ENCODE measurements at places on chromosomes 11 and 22. TPM values are rescaled to one million over a fixed set of nuclear protein-coding genes. Genes with fewer than 3 reads are reported as not detected.

GRCh38 chr11:41283191-41283930, 176.1 kb downstream of the LRRC4C start:
- no peak overlapping the region for H3K4me3 ChIP-seq
- no peak overlapping the region for H3K27ac ChIP-seq
- H3K36me3 ChIP-seq, result no peaks in the 10 kb centered on the region
- H3K27me3 ChIP-seq, result no peaks in the 10 kb centered on the region
- no peak for DNase-seq

- no peak overlapping the region for H3K4me3 ChIP-seq
- H3K27me3 ChIP-seq, result no peaks in the 10 kb centered on the region
- H3K36me3 ChIP-seq, result peaks cover 11% of the 10 kb centered on the region
- no peak overlapping the region for H3K27ac ChIP-seq
- peaks cover 28% of the 10 kb centered on the region for H3K4me1 ChIP-seq
- DNase-seq, result no peak
Observed at GRCh38 chr11:35147235-35147634, 8.3 kb downstream of the CD44 start.

DNA sequence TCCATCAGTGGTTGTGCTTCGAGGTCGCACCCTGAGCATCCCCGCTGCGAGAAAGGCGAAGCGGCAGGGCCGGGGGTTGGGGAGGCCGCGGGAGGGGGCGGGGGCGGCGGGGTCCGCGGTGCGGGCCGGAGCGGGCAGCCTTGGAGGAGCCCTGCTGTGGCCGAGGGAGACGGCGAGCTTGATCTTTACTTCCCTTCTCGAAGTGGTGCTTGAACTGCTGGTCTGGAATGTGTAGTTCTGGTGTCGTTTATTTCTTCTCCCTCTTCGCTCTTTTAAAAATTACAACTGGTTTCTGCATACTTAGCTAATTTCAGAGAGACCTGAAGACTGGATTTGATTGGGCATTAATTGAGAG, 1.1 kb downstream of the APLP2 start:
- peaks cover 14% of the 10 kb centered on the region for H3K27me3 ChIP-seq
- peak overlapping the region; percentile 32 for H3K27ac ChIP-seq
- peaks cover 14% of the 10 kb centered on the region for H3K36me3 ChIP-seq
- peak overlapping the region; percentile 98 for H3K4me3 ChIP-seq

- H3K27me3 ChIP-seq, result peaks cover 5% of the 10 kb centered on the region
- DNase-seq, result peak; percentile 48
- H3K36me3 ChIP-seq, result peaks cover 4% of the 10 kb centered on the region
- H3K4me3 ChIP-seq, result no peak overlapping the region
Observed at GRCh38 chr11:69122630-69123431, 32.9 kb upstream of the SMIM38 start.

GRCh38 chr11:94791216-94791889, 23.2 kb downstream of the AMOTL1 start:
- no peak overlapping the region for H3K4me3 ChIP-seq
- no peaks in the 10 kb centered on the region for H3K27me3 ChIP-seq

DNA sequence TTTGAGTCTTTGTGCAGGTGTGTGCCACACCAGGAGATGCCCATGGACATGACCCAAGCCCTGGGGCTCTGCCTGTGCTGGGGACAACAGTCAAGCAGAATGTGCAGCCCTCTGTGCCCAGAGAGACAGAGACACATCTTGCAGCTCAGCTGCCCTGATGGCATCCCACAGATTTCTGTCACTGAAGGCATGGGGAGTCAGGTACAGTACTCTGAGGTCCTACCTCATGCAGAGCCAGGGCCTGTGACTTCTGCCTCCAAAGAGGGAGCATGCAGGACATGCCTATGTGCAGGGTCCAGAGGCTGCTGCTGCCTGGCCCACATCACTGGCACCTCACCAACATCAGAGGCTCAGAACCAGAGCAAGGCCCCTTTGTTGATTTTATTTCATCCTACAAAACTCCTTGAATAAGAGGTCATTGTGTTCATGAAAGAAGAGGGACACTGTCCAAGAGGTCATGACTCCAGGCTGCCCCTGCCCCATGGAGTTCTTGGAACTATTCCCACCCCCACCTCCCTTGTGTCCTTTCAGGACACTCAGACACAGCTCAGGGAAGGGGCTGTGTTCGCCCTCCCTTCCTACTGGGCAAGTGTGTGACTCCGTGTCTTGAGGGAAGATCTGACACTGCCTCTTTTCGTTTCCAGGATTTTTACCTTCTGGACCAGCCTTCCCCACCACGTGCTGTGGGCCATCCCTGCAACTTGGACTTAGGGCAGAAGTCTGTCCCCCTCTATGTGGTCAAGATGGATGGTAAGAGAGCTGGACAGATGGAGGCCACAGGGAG, 62.3 kb downstream of the BTG4 start:
- peaks cover 18% of the 10 kb centered on the region for H3K4me1 ChIP-seq
- no peak overlapping the region for H3K4me3 ChIP-seq
- DNase-seq, result no peak
- H3K27me3 ChIP-seq, result peaks cover 11% of the 10 kb centered on the region

DNA sequence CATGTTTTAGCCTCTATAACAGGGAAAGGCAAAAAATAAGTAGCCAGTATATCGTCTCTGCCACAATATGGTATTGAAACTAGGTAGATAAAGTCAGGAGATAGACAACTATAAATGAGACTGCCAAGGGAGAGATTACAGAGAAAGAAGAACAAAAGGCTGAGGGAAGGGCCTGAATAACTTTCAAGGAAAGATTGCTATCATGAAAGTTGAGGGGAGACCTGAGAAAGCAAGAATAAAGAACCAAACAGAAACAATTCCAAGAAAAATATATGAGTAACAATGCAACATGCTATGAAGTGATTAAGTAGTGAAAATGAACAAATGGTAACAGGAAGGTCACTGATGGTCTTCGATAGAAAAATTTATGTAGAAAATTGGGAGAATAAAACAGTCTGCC, 690.1 kb downstream of the METTL15 start:
- no peaks in the 10 kb centered on the region for H3K36me3 ChIP-seq
- DNase-seq, result no peak
- peaks cover 2% of the 10 kb centered on the region for H3K27me3 ChIP-seq
- no peak overlapping the region for H3K27ac ChIP-seq
- H3K4me1 ChIP-seq, result no peaks in the 10 kb centered on the region

GRCh38 chr11:111183706-111184105, 61.8 kb upstream of the POU2AF2 start:
- H3K36me3 ChIP-seq, result no peaks in the 10 kb centered on the region
- no peak overlapping the region for H3K27ac ChIP-seq
- H3K27me3 ChIP-seq, result no peaks in the 10 kb centered on the region
- no peak for DNase-seq
- no peaks in the 10 kb centered on the region for H3K4me1 ChIP-seq

DNA sequence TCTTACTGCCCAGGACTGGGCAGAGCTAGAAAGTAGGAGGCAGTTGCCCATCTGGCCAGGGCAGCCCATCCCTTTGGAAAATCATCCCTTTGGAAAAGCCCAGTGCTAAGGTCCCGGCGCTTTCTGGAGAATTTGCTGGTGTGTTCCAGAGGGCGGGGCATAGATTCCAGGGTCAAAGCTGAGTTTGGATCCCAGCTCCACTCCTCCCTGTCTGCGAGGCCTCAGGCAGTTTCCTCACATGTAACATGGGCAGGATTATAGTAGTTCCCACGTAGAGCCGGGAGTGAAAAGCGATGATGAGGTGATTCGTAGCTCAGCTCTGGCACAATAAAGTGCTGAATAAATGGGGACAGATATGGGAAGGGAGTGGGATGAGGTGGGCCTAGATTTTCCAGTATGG, 31.4 kb upstream of the LRRC10B start:
- peaks cover 10% of the 10 kb centered on the region for H3K36me3 ChIP-seq
- DNase-seq, result no peak
- H3K27me3 ChIP-seq, result peaks cover 5% of the 10 kb centered on the region
- H3K4me1 ChIP-seq, result peaks cover 11% of the 10 kb centered on the region
- no peak overlapping the region for H3K4me3 ChIP-seq

GRCh38 chr11:8775734-8776133, 93.1 kb downstream of the RPL27A start:
- H3K4me1 ChIP-seq, result peaks cover 13% of the 10 kb centered on the region
- H3K27me3 ChIP-seq, result no peaks in the 10 kb centered on the region
- H3K4me3 ChIP-seq, result peak overlapping the region; percentile 21
- no peak for DNase-seq

GRCh38 chr11:112637076-112637475, 324.1 kb upstream of the NCAM1 start:
- no peak overlapping the region for H3K27ac ChIP-seq
- no peaks in the 10 kb centered on the region for H3K36me3 ChIP-seq
- H3K4me3 ChIP-seq, result no peak overlapping the region
- H3K4me1 ChIP-seq, result peaks cover 3% of the 10 kb centered on the region

DNA sequence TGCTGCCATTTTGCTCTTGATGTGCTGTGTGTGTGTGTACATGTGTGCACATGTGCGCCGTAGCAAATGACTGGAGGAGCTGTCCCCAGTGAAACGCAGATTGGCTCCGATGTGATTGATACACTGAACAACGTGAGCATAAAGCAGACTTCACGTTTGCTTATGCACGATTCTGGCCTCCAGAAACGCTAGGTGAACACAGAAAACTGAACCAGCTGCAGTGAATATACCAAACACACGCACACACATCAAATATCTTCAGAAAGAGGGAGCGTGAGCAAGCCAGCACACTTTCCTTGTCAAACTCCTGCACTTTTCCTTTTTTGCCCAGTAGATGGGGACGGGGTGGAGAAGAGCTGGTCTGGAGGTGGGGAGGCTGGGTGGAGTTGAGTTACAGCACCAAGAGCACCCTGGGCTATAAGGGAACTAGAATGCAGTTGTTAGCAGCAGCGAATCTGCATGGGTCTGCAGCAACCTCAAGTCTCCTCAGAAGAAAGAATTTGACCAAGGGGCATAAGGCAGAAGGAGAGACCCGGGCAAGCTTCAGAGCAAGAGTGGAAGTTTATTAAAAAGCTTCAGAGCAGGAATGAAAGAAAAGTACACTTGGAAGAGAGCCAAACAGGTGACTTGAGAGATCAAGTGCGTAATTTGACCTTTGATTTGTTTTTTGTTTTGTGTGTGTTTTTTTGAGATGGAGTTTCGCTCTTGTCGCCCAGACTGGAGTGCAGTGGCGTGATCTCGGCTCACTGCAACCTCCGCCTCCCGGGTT, 77.8 kb upstream of the CADM1 start:
- H3K4me1 ChIP-seq, result peaks cover 2% of the 10 kb centered on the region
- H3K4me3 ChIP-seq, result no peak overlapping the region
- no peak for DNase-seq
- H3K36me3 ChIP-seq, result no peaks in the 10 kb centered on the region

DNA sequence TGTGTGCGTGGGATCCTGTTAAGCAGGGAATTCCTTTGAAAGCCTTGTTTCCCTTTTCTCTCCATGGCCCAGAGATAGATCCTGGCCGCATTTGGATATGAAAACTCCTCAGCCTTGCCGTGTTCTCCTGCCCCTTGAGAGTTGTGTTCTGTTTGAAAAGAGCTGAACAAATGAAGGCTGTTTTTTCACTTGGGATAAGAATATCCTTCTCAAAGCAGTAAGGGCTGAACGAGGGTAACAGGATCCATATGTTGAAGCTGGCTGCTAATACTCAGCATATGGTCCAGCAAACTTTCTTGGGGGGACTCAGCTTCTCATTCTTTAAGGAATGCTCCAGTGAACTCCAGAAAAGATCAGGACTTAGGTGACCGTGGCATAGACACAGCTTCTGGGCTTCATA, 114.5 kb upstream of the TTC12 start:
- DNase-seq, result no peak
- no peak overlapping the region for H3K4me3 ChIP-seq
- peaks cover 3% of the 10 kb centered on the region for H3K27me3 ChIP-seq
- no peaks in the 10 kb centered on the region for H3K36me3 ChIP-seq
- no peak overlapping the region for H3K27ac ChIP-seq

DNA sequence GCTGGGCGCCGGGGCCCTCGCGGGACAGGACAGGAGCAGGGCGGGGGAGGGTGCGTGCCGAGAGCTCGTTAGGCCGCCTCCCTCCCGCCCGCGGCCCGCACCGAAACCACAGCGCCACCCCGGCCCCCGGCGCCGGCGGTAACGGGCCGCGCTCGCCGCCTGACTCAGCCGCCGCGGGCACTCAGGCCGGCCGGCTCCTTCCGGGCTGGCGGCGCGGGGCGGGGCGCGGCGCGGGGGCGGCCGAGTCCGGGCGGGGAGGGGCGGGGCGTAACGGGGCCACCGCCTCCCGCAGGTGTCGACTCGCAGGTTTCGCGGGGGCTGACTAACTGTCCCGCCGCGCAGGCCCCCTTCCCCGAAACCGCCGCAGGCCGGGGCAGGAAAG, at the start of gene AP5B1:
AP5B1 (minus strand) TSS at position 207 of the 382 bp plus-strand sequence. CDS start 385 bp downstream, outside the sequence.
- H3K27ac ChIP-seq, result no peak within 1 kb of the TSS
- no peaks in the 10 kb centered on the region for H3K36me3 ChIP-seq
- H3K4me3 ChIP-seq, result peak within 1 kb of the TSS; percentile 86
- peaks cover 20% of the 10 kb centered on the region for H3K27me3 ChIP-seq

GRCh38 chr22:31451709-31452571, 37.7 kb downstream of the EIF4ENIF1 start:
- peaks cover 17% of the 10 kb centered on the region for H3K36me3 ChIP-seq
- H3K27me3 ChIP-seq, result no peaks in the 10 kb centered on the region
- H3K4me1 ChIP-seq, result no peaks in the 10 kb centered on the region
- H3K4me3 ChIP-seq, result no peak overlapping the region
- peak; percentile 6 for DNase-seq

DNA sequence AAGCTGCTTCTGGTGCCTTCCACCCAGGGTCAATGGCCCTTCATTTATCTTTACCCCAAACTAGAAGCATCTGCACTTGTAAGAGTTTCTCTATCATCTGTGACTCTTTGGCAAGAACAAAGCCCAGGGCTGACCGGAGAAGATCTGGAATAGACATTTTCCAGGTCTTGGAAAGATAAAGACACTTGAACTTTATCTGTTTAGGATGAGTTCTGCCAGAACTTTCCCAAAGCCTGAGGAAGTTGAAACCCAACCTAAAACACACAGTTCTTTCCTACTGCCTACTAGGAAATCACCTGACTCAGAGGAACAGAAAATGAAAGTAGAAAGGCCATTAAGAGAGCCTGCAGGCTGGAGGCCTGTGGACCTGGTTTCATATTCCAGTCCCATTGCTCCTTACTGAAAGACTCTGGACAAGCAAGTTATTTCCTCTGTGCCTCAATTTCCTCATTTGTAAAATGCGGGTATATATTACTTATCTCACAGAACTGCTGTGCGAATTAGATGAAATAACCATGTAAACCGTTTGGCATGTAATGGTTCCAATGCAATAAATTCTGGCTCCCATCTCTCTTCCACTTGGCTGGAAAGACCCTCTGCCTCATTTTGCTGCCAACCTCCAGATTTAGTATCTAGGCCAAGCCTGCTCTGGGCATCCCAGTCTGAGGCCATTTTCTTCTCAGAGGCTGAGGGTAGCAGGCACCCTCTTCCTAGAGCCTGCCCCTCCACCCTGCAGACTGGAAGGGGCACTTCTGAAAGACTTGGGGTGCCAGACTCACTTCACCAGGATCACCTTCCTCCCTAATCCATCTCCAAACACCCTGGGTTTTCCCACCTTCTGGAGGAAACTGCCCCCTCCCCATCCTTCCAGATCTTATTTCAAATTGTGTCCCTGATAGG, 1.2 kb downstream of the UBE2L6 start:
- peak overlapping the region; percentile 90 for H3K4me3 ChIP-seq
- H3K4me1 ChIP-seq, result peaks cover 30% of the 10 kb centered on the region
- peak overlapping the region; percentile 48 for H3K27ac ChIP-seq
- H3K27me3 ChIP-seq, result peaks cover 6% of the 10 kb centered on the region

Gene OR8I2
- total RNA-seq, result not detected

Gene CRYBA4
- total RNA-seq, result 0.46 TPM

Gene DAGLA
- total RNA-seq, result 3.2 TPM

Gene POU2AF2
- total RNA-seq, result not detected

Gene C11orf86
- total RNA-seq, result not detected

Gene OR4D5
- not detected for total RNA-seq

Gene OR8K5
- total RNA-seq, result not detected

Gene PNPLA5
- not detected for total RNA-seq

Gene FXYD2
- not detected for total RNA-seq

Gene OR6T1
- total RNA-seq, result not detected

All from endothelial cell (in vitro differentiated cells).